ENCODE measurements at places on chromosomes 6 and 20. TPM values are rescaled to one million over a fixed set of nuclear protein-coding genes. Genes with fewer than 3 reads are reported as not detected.

DNA sequence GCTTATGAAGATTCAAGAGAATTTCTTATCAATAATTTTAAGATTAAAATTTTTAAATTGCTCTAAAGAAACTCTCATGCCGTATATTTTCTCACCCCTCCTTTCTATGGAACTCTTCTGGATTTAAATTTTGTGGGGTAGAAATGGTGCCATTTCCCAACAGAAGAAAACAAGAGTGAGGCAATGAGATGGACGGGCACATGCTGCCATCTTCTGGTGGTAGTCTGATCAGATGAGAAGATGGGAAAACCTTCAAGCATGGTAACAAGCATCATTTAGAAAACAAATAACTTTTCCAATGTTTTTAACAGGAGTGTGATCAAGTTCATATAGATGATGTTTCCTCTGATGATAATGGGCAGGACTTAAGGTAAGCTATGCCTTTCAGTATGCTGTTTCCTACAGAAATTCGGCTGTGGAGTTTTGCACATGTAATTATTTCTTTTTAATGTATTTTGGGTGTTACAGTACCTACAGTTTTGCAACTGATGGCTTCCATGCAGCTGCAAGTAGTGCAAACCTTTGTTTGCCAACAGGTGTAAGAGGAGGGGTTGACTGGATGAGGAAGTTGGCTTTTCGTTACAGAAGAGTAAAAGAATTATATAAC lies 271.4 kb downstream of the EYA4 start:
- peak; percentile 66 for DNase-seq

DNA sequence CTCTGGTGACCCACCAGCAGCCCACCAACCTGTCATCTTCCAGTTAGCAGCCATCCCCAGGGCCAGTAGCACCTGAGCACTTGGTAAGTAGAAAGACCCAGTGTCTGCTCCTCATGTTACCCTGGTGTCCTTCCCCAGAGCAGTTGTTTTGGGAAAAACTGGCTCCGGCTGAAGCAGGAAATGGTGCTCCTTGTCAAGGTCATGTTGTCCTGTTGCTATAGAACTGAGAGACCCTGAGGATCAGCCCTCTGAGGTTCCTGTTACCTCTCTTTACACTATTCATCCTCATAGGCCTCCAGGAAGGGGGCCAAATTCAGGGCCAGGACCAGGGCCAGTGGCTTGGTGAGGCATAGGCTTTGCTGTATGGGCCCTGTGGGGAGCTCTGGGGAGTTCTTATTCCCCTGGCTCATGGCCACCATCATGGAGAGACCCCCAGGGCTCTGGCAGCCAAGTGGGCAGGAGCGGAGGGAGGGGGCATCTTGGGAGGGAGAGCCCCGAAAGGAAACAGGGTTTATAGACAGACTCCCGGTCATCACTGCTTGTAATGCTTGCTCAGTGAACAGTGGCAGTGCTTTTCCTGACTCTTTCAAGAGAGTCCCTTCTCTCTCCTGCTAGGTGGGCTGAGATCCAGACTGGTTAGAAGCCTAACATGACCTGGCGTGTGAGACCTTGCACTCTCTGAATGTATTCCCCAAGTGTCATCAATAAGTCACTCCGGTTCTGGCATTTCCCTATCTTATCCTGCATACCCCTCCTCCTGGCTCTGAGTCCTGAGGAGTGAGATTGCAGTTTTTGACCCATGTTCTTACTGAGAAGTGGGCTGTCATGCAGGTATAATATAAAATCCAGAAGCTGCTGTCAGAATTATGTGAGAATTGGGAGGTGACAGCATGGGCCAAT lies 50.7 kb downstream of the PPARD start:
- DNase-seq = no peak

GRCh38 chr20:1871807-1872458 lies 23.3 kb upstream of the SIRPA start:
- DNase-seq = no peak

DNA sequence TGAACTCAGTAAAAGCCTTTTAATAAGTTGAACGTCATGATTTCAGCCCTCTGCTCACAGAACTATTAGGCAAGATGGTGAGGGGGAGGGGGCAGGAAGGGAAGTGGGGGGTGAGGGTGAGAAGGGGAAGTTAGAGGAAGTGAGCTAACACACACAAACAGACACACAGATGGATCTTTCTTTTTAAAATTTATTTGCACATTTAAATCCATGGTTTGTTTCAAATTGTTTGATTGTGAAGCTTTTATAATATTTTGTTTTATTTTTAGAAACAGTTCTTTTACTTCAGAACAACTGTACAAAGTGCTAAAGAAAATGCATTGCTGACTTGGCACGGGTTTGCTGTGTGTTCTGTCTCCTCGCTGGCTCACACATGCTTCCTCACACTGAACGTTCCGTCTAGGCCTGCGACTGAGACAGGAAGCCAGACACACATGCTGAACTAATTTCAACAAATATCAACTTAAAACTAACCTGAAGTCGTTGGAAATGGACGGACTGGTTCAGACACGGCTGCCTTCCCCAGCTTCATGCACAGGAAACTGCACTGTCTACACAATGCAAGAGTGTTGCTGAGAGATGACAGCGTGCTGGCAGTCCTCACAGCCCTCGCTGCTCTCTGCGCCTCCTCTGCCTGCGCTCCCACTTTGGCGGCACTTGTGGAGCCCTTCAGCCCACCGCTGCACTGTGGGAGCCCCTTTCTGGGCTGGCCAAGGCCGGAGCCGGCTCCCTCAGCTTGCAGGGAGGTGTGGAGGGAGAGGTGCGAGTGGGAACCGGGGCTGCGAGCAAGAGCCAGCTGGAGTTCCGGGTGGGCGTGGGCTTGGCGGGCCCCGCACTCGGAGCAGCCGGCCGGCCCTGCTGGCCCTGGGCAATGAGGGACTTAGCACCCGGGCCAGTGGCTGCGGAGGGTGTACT lies 8.1 kb upstream of the ZBP1 start:
- peak; percentile 37 for DNase-seq

DNA sequence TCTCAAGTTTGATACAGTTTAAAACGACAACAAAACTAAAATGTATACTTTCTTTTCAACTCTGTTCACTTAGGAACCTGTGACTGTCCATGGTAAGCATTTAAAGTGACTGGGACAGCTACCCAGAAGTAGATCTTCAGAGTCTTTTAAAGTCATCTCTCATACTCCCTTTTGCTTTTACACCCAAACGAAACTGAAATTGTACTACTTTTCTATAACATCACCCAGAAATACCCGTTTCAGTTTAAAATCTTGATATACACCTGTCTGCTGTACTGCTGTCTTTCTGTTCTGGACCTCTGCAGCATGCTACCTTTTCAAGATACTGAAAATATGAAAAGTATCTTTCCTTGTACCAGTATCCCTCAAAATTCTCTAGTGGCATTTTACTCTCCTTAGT lies 170.4 kb upstream of the THEMIS start:
- no peak for DNase-seq

GRCh38 chr6:128889870-128890269 lies 6.9 kb downstream of the LAMA2 start:
- DNase-seq = no peak

GRCh38 chr6:81561071-81561564 lies 191.4 kb downstream of the TENT5A start:
- no peak for DNase-seq

- no peak for DNase-seq
Observed at GRCh38 chr6:10908228-10908627, 21.4 kb downstream of the SYCP2L start.

DNA sequence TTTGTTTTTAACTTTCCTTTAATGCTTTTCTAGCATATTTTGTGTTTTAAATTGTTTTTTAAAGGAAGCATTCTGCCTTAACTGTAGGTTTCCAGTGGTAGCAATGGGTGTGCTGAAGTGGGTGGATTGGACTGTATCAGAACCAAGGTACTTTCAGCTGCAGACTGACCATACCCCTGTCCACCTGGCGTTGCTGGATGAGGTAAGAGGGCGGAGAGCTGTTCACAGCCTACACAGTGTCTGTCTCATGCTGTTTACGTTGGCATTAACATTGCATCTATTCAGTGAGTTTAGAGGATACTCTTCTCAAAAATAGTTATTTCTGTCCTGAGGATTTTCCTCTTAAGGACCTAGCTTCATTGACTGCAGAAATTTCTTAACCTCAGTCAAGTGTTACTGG lies 11.9 kb downstream of the NELFCD start:
- no peak for DNase-seq

DNA sequence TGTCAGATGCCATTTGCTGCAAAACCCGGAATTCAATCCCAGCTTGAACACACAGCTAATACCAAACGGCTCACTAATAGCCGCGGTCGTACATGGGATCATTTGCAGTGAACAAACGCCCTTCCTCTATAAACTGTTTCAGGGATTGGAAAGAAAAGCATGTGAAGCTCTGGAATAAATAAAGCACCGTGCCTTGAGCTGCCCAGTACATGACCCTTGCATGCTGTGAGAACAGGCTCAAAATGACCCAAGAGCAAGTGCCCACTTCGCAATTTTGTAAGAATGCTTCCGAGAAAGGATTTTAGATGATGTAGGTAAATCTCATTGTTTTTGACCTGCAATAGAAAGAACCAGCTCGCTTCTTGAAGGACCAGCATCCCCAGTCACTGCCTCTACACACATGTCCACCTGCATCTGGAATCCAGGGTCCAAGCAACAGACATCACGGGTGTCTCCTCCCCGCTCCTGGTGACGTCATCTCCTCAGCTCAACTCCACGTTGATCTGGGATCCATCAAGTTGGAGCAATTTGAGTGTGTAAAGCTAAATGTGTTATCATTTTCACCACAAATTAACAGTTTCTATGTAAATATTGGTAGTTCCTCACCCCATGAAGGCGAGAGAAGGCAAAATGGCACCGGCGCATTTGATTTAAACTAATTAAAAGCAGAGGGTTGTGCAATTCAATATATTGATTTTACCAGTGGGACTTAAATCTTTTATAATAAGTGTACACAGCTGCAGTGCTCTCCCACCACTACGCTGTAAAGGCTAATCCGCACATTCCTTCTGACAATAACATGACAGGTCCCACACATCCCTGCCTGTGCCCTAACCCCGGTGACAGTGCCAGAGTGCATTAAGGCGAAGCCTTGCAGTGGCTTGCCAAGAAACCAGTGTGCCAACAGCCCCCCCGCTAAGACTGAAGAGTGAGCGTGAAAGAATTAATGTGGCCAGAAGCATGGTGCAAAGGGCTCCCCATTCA lies 6.2 kb downstream of the BMP7 start:
- no peak for DNase-seq

- DNase-seq = no peak
Observed at GRCh38 chr6:164419099-164419498, 890.3 kb downstream of the C6orf118 start.

DNA sequence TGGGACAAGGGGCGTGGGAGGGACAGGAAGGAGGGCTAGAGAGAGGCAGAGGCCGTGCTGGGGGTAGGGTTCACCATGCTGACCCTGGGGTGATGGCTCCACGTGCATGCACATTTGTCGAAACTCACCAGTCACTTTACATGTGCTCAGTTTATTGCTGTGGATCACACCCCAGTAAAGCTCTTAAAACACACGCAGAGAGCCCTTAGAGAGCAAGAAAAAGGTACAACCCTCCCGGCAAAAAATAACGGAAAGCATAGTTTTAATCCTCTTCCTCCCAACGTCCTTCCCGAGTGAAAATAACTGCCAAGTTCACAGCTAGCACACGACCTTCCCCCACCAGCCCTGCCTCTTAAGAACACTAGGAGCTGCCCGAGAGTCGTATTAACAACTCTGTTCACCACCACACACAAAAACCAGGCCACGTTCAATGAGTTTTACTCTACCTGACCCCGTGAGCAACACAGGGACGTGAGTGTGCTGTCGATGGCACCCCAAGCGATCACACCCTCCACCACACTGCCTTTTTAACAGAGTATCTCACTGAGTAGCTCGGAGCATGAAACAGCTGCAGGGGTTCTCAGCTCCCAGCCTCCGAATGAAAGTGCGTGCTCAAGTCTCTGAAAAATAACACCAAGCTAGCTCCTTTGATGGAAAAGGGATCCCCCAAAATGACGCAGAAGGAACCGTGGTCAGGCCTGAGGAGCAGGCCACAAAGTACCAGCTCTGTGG lies 39.7 kb downstream of the TAF4 start:
- peak; percentile 22 for DNase-seq

- DNase-seq = no peak
Observed at GRCh38 chr6:132132924-132133639, 181.9 kb upstream of the CCN2 start.

Gene SLC17A3
- not detected for total RNA-seq

Gene VSTM2L
- total RNA-seq = not detected

Gene SAMD3
- total RNA-seq = 2.1 TPM
